Panc1 (cell line): ENCODE measurements at places on chromosomes 5 and 9.

- DNase-seq: no peak
Measured at GRCh38 chr5:9877488-9877887, 247.3 kb upstream of the TAS2R1 start.

DNA sequence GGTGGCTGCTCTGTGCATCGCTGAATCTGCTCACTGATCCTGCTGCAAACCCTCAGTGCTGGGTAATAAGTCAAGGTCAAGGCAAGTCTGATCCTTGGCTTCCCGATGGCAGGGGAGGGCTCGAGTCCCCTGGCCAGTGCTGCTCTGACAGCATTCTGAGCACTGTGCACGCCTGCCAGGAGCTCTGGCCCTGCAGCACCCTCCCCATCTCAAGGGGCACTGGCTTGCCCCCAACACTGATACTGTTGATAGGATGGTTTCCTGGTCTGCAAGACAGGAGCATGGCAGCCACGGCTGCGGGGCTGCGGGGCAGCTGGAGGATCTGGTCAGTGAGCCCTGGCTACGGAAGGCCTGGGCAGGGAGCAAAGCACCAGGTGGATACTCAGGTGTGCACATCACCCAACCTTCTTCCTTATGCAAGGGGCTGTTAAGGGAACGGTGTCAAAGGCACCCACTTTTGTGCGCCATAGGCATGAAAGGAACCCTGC, 71.8 kb downstream of the SECISBP2 start:
- DNase-seq: no peak

DNA sequence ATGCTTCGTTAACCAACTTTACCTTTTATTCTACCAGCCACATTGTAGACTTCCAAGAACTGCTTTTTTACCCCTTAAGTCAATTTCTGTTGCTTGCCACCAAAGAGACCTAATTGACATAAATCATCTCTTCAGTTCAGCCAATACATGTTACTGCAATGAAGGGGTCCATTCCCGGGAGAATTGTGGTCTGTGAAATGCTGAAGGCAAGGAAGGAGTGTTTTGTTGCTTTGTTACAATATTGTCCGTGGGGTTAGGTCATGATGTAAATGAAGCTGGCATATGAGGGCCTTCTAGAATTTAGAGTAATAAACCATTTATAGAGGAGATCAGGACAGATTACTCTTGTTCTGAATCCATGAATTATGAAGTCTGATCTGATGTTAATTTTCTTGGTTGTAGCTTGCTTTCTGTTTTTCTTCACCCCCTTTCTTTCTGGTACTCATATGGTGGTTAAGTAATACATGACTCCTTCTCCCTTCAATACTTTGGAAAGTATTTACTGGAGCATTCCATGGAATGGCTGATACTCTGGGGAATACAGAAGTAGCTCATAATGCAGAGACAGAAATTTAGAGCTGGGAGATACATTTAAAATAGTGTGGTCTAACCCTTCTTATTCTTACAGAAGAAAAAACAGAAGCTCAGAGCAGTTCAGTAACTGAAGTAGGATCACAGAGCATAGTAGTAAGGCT, 297.0 kb upstream of the CLINT1 start:
- DNase-seq: no peak

- DNase-seq: no peak
Measured at GRCh38 chr5:152246401-152246800, 158.7 kb downstream of the NMUR2 start.

DNA sequence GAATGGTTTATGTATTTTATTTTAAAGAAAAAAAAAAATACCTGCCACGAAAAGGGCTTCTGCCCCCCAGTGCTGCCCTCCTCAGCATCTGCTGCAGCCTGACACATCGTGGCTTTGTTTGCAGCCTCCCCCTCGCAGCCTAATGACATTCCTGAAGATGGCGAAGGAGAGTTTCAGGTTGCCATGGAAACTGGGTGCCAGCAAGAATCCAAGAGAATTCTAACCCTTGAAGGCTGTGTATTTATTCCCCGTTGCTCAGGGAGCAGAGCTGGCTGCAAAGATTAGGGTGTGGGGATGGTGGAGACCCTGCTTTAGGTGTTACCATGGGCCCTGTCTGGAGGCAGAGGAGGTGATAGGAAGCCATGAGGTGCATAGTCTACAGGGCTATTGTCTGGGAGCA, 126.6 kb downstream of the NSG2 start:
- DNase-seq: no peak

- no peak for DNase-seq
Measured at GRCh38 chr9:79080536-79080935, 491.2 kb upstream of the TLE4 start.

GRCh38 chr5:58080573-58080972, 379.3 kb downstream of the PLK2 start:
- DNase-seq: no peak

DNA sequence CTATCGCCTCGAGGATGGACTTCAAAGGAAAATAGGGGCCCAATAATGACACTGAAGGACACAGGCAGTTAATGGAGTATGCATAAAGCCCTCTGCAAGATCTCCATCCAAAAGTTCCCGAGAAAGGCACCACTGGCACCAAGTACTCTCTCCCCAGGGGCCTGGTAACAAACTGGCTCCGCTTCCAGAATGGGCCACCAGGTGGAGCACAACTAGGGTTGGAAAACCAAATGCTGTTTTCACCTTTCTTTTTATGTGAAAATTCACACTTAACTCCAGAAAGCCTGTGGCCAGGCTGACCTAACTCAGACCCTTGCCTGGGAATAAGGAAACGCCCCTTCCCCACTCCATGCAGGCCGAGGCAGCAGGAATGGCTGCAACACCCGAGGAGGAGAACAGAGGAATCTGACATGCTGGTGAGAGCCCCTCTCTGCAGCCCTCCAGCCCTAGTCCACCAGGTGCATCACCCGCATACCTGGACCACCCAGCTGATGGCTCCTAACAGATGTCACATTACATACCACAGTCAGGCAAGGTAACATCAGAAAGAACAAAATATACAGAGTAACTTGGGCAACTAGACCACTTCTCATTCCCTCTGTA, 42.8 kb downstream of the CAMSAP1 start:
- DNase-seq: peak; percentile 24

DNA sequence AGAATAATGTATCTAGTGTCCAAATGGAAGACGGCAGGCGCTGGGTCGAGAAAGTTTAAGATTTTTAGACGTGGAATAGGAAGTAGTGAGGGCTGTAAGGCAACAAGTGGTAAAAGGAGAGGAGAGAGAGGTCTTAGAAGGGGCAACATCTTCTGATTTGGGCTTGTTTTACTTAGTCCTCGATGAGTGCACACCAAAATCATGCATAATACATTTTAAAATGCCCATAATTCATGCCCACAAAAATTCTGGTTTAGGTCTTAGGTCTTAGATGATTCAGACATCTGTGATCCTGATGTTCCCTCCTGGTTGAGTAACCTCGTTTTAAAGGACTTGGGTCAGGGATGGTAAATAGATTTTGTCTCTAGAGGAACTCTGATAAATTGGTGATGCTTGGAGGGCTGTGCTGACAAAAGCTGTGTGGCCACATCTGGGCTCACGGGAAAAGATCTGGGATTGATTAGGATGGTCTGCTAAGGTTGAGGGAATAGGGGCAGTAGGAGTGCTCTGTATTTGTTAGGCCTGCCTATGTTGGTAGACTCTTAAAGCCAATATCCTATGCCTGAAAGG, 476.3 kb downstream of the CCDC171 start:
- no peak for DNase-seq

DNA sequence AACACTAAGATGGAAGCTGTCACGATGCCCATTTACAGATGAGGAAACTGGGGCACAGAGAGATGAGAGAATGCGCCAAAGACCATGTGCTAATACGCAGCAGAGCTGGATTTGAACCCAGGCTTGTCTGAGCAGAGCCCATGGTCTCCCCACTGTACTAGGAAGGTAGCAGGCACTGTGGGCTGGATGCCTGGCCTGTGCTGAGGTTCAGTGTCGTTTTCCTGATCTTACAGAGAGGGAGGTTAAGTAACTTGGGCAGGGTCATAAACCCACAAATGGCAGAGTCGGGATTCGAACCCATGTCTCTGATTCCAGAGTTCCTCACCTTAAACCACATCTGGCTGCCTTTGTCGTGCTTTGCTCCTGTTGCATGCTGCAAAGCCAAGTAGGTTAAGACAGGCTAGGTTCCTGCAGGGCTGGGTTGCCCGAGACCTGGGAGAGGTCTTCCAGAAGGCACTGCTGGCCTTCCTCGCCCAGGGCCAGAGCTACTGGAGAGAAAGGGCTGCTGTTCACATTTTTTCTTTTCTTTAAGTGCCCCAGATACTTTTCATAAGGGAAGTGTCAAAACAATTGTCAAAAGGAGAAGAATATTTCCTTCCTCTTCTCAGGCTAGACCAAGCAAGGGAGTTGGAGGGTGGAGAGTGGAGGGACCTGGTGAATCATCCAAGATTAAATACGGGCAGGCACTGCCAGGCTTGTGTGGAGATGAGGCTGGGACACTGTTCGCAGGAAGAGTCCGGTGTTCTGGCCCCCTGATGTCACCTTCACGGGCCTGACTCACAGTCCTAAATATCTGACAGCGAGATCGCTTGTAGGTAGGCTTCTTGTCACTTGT, 3.2 kb downstream of the NEK6 start:
- DNase-seq: no peak

GRCh38 chr5:68456756-68457217, 241.2 kb downstream of the PIK3R1 start:
- peak; percentile 7 for DNase-seq

- DNase-seq: no peak
Measured at GRCh38 chr9:126379661-126380360, 53.2 kb downstream of the MVB12B start.

GRCh38 chr5:181036816-181037364, 3.2 kb upstream of the BTNL9 start:
- no peak for DNase-seq

- DNase-seq: no peak
Measured at GRCh38 chr5:169908864-169909263, 71.4 kb downstream of the INSYN2B start.

- DNase-seq: peak; percentile 17
Measured at GRCh38 chr5:82635561-82636288, 357.6 kb upstream of the RPS23 start.

DNA sequence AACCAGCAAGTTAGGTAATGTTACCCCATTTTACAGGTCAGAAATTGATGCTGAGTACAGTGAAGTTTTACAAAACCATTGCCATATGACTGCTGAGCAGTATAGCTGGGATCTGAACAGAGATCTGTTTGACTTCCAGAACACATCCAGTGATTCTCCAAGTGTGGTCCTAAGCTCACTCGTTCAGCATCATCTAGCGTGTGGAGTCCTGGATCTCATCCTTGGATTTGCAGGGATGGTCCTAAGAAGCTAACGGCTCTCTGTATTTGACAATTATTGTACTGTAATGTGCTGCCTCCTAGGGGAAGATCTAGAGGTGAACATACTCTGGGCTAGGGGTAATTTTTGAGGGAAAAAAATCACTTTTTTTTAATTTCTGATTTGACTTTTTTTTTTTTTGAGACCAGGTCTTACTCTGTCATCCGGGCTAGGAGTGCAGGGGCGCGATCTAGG, 1.4 kb downstream of the SLC26A2 start:
- peak; percentile 41 for DNase-seq

- DNase-seq: no peak
Measured at GRCh38 chr9:118189615-118190014, 485.4 kb downstream of the TLR4 start.

DNA sequence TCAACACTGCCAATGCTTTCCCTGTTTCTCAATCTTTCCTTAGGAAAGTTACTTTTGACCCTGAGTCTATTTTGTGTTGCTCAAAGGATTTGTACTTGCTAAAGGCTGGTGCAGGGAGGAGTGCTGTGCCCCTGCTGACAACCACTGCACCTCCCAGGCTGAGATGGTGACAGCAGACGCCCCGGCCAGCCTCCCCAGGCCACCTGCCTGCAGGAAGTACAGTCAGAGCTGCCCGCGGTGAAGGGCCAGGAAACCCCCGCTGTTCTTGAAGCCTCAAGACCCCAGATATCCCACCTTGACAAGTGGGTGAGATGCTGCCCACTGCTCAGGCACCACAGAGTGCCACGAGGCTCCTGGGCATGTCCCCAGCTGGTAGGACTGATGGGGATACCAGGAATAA, 44.2 kb upstream of the CKMT2 start:
- no peak for DNase-seq

- no peak for DNase-seq
Measured at GRCh38 chr9:90821697-90822096, 20.1 kb downstream of the SYK start.
